ENCODE measurements at places on chromosomes 7 and 10. TPM values are rescaled to one million over a fixed set of nuclear protein-coding genes. Genes with fewer than 3 reads are reported as not detected.

Gene CYP26C1
- 0.38 TPM for total RNA-seq

Gene ICA1
- 12.9 TPM for total RNA-seq

Gene LAMTOR4
- total RNA-seq = 77.6 TPM

Gene DLX6
- not detected for total RNA-seq

All from camera-type eye (tissue), 1 donor.